ENCODE measurements at places on chromosomes 13 and 19. TPM values are rescaled to one million over a fixed set of nuclear protein-coding genes. Genes with fewer than 3 reads are reported as not detected.

ICAM3 gene
- total RNA-seq = 107 TPM

LSR gene
- 2.7 TPM for total RNA-seq

IQCN gene
- 3.2 TPM for total RNA-seq

PRX gene
- total RNA-seq = 0.99 TPM

SULT2B1 gene
- total RNA-seq = not detected

KLK13 gene
- not detected for total RNA-seq

S1PR5 gene
- total RNA-seq = not detected

KCNC3 gene
- total RNA-seq = 23.7 TPM

YJEFN3 gene
- 13.6 TPM for total RNA-seq

CEACAM21 gene
- total RNA-seq = 38.5 TPM

RGL3 gene
- total RNA-seq = not detected

ELANE gene
- not detected for total RNA-seq

PSG11 gene
- total RNA-seq = not detected

OR7C1 gene
- not detected for total RNA-seq

ZNF497 gene
- 0.76 TPM for total RNA-seq

ZNF701 gene
- total RNA-seq = 18.3 TPM

SPTBN4 gene
- total RNA-seq = 0.69 TPM

NRTN gene
- total RNA-seq = 0.23 TPM

ZNF563 gene
- 1.4 TPM for total RNA-seq

ZNF486 gene
- total RNA-seq = 4.0 TPM

CEACAM5 gene
- not detected for total RNA-seq

NECTIN2 gene
- total RNA-seq = 0.08 TPM

C13orf46 gene
- total RNA-seq = 0.91 TPM

ZNF625 gene
- total RNA-seq = 2.5 TPM

HCN2 gene
- total RNA-seq = 1.1 TPM

BRD4 gene
- 122 TPM for total RNA-seq

IL11 gene
- 0.34 TPM for total RNA-seq
